ENCODE measurements at places on chromosomes 13 and 19.
A peak's percentile ranks its signal among the peaks of the same experiment; 100 is the strongest.

DNA sequence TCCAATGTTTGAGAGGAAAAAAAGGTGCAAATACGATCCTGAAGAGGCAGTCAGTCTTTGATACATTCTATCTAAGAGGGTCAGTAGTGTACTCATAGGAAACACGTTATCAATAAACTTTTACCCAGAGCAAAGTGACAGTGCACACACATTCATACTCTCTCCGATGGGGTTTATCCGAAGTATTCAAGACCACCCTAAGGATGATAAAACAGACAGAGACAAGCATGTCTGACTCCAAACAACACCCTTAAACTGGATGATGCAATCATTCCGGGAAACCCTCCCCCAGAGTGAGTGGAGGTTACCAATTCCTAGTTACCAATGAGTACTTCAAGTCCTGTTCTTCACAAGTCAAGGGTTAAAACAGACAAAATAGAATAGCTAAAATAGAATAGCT, 79.1 kb downstream of the DNAJC3 start:
- DNase-seq: no peak

GRCh38 chr19:49817964-49818648, at the start of gene MED25:
Gene MED25 (plus strand): TSS chr19:49818289. CDS start chr19:49818342, 53 bp downstream.
- DNase-seq: peak; percentile 91

DNA sequence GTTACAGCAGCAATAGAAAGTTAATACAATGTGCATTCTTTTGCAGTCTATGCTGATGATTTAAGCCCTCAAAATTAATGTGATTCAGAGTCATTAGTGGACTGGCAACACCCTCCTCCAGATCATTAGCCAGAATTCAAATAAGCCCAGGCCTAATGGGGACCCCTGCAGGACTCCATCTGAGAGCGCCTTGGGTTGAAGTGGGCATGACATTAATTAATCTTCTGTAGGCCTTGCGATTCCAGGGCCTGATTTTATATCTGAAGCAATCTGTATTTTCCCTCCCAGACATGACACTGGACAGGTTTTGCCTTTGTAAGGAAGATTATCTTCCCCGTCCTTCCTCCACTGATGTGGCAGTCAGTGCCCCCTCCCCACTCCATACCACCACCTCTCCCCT, 442.9 kb downstream of the FOXO1 start:
- DNase-seq: no peak

DNA sequence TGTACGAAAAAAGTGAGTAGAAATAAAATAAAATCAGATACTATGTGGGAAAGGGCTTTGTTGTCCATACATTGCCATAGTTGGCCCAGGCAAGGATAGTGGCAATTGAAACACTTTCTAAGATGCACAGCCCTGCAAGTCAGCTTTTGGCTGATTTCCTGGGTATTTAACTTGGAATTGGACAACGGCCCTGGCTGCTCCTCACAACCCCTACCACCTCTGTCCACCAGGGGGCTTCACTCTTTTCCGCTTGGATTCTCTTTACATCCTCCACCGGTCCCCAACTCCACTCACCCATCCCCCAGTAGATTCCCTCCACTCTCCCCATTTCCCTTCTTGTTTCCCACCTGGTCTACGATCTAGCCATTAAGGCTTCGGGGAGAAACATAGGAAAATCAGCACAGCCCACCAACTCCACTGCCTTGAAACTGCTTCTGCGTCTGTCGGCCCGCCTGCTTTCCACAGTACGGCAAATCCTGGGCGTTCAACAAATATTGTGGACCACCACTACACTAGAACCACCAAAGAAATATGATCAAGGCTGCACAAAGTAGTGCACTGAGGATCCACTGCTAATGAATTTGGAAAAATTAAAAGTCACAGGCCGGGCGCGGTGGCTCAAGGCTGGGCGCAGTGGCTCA, 48.6 kb upstream of the GTF3A start:
- DNase-seq: peak; percentile 61

GRCh38 chr13:85970727-85971126, 171.5 kb upstream of the SLITRK6 start:
- DNase-seq: no peak

DNA sequence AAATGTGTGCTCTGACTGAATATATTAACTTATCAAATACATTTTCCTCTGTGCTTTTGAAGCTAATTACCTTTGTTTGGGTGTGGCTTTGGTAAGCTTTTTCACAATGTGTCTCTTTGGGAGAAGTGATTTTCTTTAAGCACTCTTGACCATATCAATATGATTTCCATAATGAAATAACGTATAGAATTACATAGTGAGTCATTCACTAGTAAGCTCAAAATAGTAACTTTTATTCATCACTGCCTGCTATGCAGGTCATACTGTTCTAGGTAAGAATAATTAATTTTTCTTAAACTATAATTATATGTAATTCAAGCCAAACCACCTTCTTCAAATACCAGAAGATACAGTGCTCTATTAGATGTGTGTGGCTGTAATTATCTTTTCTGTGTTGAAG, 480.7 kb downstream of the MYO16 start:
- no peak for DNase-seq

- no peak for DNase-seq
Observed at GRCh38 chr19:46954993-46955812, 64.4 kb upstream of the NPAS1 start.

- no peak for DNase-seq
Observed at GRCh38 chr19:5958074-5958850, 19.7 kb downstream of the RANBP3 start.

GRCh38 chr19:50434525-50434924, 1.8 kb downstream of the MYBPC2 start:
- DNase-seq: no peak

- DNase-seq: peak; percentile 45
Observed at GRCh38 chr19:56112313-56112709, 8.8 kb downstream of the ZNF787 start.

- no peak for DNase-seq
Observed at GRCh38 chr13:50745542-50746115, 97.9 kb downstream of the DLEU7 start.

DNA sequence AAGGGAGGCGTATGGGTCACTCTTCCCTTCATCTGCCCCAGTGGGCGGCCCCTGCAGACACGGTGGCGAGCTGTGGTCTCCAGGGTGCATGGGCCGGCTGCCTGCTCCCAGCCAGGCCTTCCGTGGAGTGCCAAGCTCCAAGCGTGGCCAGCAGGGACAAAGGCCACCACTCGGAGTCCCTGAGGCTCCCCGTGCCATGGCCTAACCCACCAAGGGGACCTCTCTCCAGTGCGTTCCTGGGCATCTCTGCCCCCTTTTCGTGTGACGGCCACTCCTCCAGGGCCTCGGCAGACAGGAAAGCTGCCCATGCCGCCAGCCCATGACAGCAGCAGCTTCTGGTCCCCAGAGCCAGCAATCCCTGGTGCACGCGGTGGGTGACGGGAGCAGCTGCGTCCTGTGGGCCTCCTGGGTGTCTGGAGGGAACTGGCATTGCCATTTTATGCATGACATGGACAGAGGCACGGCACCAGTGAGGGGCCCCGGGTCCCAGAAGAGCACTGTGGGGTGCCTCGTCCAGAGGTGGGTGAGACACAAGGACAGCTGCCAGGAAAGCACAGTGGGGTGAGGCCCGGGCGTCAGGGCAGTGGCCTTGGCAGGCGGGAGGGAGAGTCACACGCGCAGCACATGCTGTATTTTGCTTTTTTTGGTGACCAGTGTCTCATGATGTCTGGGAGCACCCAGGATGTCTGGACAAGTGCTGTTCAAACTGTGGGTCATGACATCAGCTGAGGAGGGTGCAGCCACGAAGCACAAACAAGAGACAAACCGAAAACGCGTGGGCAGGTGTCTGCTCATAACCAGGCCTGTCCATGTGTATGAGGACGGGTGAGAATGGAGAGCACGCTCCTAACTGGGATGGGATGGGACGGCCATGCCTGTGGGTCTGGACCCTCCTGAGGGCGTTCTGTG, 32.3 kb downstream of the CEBPG start:
- DNase-seq: peak; percentile 42

DNA sequence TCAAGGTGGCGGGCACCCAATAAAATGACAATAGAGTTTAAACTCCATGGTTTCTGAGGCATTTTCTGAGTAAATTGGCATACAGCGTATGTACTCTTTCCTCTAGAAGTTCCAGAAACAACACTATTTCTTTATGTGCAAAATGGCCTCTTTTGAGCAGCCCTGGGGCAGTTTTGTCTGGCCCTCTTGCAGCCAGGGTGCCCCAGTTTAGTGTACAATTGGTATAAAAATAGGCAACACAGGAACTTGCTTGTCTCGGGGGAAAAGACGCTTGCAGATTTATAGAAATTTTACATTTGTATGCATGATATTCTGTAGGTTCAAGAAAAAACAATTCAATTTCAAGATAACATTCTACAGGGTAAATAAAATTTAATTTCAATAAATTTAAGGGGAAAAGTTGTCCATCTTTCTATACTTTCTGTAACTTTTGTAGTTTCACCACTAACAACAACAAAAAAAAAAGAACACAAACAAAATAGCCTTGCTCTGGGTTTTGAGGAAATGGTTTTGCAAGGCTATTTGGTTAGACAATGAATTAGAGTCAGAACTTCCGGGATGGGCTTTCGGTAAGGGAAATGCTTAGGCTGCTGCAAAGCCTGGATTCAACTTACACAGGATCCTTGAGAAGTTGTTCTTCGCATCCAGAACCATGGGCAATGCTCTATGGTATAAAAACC, 45.3 kb downstream of the LRCH1 start:
- no peak for DNase-seq

DNA sequence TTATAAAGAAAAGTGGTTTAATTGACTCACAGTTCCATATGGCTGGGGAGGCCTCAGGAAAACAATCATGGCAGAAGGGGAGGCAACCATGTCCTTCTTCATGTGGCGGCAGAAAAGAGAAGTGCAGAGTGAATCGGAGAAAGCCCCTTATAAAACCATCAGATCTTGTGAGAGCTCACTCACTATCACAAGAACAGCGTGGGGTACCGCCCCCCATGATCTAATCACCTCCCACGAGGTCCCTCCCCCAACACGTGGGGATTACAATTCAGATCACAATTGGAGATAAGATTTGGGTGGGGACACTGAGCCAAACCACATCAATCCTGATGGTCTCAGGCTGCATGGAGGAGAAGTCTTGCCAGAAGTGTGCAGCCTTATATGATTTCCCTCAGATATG, 26.0 kb downstream of the TM9SF2 start:
- DNase-seq: no peak

DNA sequence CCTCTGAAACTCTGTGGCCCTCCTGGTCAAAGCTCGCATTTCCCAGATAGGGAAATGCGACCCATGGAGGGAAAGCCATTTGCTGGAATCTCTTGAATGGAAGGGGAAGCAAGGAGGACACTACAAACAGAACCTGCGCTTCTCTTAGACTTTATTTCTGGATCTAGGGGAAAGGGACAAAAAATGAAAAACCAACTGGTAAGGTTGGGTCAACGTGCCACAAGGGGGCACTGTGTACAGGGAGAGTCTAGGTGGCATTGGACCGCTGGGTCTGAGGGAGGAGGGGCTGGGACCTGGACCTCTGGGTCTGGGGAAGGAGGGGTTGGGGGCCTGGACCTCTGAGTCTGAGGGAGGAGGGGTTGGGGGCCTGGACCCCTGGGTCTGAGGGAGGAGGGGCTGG, 5.0 kb downstream of the KLK4 start:
- no peak for DNase-seq

- DNase-seq: no peak
Observed at GRCh38 chr13:33345842-33346241, 60.3 kb upstream of the STARD13 start.

- peak; percentile 71 for DNase-seq
Observed at GRCh38 chr13:113216254-113217048, 7.0 kb downstream of the CUL4A start.

DNA sequence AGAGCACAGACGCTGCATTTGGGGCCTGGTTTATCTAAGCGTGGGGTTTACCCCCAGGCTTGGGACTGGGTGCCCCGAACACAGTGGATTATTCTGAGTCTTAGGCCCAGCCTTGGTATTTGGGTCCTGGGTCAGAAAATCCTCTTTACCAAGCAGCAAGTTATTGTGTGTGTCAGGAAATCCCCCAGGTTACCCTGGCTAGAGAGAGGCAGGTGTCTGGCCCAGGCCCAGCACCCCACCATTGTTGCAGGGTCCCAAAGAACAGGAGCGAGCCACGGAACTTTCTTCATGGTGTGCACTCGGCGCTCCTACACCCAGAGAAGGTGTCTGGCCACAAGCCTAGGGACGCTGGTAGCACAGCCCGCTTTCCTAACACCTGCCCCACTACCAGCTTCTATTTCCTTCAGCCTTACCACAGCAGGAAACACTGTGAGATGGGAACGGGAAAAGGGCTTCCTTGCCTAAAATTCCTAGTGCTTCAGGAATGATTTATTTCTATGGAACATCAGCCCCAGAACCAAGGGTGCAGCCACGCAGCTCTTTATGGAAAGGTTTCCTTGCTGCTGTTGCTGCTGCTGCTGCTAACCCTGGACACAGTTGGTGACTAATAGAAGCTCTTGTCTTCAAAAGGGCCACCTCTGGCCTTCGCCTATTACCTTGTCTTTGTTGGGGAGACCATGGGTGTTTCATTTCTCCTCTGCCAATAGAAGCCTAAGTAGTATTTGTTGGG, 7.4 kb upstream of the CDX2 start:
- no peak for DNase-seq

DNA sequence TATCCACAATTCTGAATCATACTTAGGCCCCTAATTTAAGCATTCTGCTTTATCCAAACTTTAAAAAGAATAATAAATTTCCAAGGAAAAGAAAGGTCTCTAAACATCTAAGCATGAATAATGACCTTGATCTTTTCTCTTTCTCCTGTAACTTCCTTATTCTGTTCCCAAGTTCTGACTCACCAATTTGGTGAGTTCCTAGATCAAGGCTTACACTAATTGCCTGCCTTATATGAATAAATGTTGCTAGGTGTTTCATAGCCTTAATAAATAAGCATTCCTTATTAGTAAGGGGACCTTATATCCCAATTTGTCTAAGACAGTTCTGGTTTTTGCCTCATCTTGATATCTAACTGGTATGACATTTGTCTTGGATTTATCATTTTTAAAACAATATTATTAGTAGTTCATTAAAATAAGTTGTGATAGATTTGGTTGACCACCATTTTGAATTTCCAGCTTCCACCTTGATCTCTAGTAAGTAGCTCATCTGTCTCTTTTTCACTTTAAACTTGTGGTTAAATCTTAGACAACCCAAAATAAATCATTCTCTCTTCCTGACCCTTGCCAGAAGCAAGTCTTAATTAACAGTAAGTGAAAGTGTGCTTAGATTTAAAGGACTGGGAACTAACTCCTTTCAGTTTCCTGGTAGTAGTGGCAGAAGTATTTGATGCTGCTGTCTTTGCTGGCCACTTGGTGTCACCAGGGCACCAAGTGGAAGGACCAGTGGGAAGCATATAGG, 121.2 kb upstream of the MLNR start:
- no peak for DNase-seq

DNA sequence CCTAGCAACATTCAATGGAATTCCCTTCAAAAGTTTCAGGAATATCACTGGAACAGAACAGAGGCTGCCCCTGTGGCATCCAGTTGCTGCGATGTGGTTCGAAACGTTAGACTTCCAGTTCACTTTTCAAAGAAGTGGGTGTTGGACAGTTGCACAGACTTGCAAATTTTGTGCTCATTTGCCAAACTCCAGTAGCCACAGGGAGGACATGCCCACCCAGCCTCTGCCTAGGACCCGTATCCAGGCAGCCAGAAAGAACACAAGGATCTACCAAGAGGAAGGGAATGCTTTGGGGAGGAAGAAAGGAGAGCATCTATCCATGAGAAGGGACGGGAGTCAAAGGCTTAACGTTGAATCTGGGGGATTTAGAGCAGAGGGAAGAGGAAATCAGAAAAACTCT, at the start of gene METTL21C:
Gene METTL21C, minus strand, starts transcription at position 108 of the 400 bp plus-strand sequence. CDS start 546 bp downstream, outside the sequence.
- no peak for DNase-seq

Measured in lower lobe of right lung (tissue), 2 donors.